ENCODE measurements at places on chromosomes 7 and 10. TPM values are rescaled to one million over a fixed set of nuclear protein-coding genes. Genes with fewer than 3 reads are reported as not detected.

The EXOC6 gene
- 16.9 TPM for total RNA-seq

The H2AZ2 gene
- 186 TPM for total RNA-seq

The ACTL6B gene
- total RNA-seq, result not detected

The TMEM236 gene
- 0.10 TPM for total RNA-seq

The STEAP1B gene
- total RNA-seq, result not detected

The TMEM196 gene
- total RNA-seq, result not detected

The CALY gene
- 1.8 TPM for total RNA-seq

The RP9 gene
- 14.3 TPM for total RNA-seq

The ASB10 gene
- not detected for total RNA-seq

The CYP3A4 gene
- total RNA-seq, result not detected

The HOXA1 gene
- total RNA-seq, result 1.4 TPM

The CH25H gene
- 1.6 TPM for total RNA-seq

The SSC4D gene
- not detected for total RNA-seq

The EFCAB10 gene
- total RNA-seq, result 0.86 TPM

The FBXL13 gene
- total RNA-seq, result not detected

The FAM25G gene
- not detected for total RNA-seq

The SERPINE1 gene
- 0.39 TPM for total RNA-seq

The TDRD1 gene
- total RNA-seq, result not detected

The CYP51A1 gene
- total RNA-seq, result 29.0 TPM

The TCAF2 gene
- 41.3 TPM for total RNA-seq

The PON1 gene
- total RNA-seq, result not detected

The KCP gene
- 0.22 TPM for total RNA-seq

The CALML3 gene
- total RNA-seq, result not detected

The TMEM178B gene
- total RNA-seq, result 0.10 TPM

The C10orf53 gene
- total RNA-seq, result not detected

The TM9SF3 gene
- 82.8 TPM for total RNA-seq

The KIFBP gene
- 5.1 TPM for total RNA-seq

The ATOH7 gene
- total RNA-seq, result not detected

The SMO gene
- total RNA-seq, result 0.12 TPM

The AP5Z1 gene
- total RNA-seq, result 130 TPM

The MSMB gene
- total RNA-seq, result not detected

The IL2RA gene
- total RNA-seq, result 220 TPM

The FRMPD2 gene
- not detected for total RNA-seq

The PRRT4 gene
- 0.42 TPM for total RNA-seq

The LIPJ gene
- total RNA-seq, result not detected

The AUTS2 gene
- 32.4 TPM for total RNA-seq

The CFAP46 gene
- total RNA-seq, result not detected

The ASAH2B gene
- 1.2 TPM for total RNA-seq

The DBNL gene
- total RNA-seq, result 104 TPM

The NOBOX gene
- total RNA-seq, result not detected

The RET gene
- 0.37 TPM for total RNA-seq

The VWC2 gene
- total RNA-seq, result not detected

The GOLGA7B gene
- total RNA-seq, result 14.1 TPM

The DOCK1 gene
- 0.20 TPM for total RNA-seq

The EVX1 gene
- total RNA-seq, result not detected

The PIK3CG gene
- 35.4 TPM for total RNA-seq

The TMEM273 gene
- total RNA-seq, result 7.9 TPM

The TAS2R16 gene
- total RNA-seq, result not detected

The GSTO1 gene
- 39.9 TPM for total RNA-seq

The KLF14 gene
- total RNA-seq, result not detected

The SPDYE9 gene
- total RNA-seq, result not detected
